ENCODE measurements at places on chromosomes 11 and 22.

DNA sequence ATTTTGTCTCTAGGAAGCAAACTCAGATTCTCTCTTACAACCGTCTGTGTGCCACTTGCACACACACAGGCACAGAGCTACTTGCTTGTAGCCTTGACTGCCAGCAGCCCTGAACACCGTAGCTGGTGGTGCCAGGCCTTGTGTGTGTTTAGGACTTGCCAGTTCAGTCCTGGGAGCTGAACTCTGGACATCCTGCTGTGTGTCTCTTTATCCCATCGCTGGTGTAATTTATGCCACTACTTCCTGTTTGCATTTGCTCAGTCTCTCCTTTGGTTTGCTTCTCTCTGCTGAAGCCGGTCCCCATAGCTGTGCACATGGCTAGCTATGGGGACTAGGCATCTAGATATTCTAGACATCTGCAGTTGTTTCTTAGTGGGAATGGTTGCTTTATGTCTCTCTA is 24.0 kb downstream of the MARK2 start:
- no peak for DNase-seq

- DNase-seq: no peak
Measured at GRCh38 chr22:22754268-22754657, 109.8 kb downstream of the GGTLC2 start.

DNA sequence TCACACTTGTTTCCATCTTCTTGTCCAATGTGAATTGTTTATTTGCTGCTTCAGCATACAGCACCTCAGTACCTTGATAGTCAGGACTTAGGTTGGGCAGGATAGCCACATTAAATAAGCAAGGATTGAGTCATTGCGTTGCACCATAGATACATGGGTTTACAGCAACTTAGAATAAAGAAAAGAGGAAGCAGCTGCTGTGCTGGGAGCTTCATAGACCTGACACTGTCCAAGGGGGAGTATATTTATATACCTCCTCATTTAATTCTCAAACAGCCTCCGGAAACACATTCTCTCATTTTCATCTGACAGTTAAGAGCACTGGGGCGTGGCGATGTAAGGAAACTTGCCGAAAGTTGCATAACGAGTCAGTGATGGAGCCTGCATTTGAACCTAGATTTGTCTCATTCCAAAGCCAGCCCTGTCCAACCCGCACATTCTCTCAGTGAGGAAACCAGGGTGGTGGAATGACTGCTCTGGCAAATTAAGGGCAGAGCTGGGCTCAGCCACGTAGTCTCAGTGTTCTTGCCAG is 42.2 kb downstream of the UBASH3B start:
- DNase-seq: peak; percentile 38

GRCh38 chr11:122863704-122864326 is 18.7 kb upstream of the JHY start:
- DNase-seq: peak; percentile 19

GRCh38 chr11:67545280-67545679 is 22.0 kb upstream of the CABP2 start:
- no peak for DNase-seq

GRCh38 chr11:134901542-134901941 is 489.5 kb upstream of the B3GAT1 start:
- DNase-seq: no peak

DNA sequence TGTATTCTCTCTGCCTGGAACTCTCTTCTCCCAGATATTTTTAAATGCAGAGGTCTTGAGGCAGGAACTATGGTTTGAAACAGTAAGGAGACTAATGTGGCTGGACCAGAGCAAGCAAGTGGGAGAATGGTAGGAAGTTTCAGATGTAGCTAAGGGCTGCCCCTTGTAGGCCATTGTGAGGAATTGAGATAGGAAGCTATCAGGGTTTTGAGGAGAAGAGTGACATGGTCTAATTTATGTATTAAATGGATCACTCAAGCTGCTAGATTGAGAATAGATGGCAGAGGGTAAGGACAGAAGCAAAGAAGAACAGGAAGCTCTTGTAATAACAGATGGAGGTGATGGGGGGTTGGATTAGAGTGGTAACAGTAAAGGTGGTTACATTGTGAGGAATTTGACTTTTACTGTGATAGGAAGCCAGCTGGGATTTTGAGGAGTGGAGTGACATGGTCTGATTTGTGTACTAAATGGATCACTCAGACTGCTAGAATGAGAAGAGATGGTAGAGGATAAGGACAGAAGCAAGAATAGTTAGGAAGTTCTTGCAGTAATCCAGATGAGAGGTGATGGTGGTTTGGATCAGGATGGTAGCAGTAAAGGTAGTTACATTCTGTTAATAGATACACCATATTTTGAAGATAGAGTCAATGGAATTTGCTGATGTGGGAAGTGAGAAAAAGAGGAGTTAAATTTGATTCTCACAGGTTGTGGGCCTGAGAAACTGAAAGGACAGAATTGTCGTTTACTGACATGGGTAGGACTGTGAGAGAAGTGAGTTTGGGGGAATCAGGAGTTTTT is 63.0 kb downstream of the HIPK3 start:
- DNase-seq: no peak

DNA sequence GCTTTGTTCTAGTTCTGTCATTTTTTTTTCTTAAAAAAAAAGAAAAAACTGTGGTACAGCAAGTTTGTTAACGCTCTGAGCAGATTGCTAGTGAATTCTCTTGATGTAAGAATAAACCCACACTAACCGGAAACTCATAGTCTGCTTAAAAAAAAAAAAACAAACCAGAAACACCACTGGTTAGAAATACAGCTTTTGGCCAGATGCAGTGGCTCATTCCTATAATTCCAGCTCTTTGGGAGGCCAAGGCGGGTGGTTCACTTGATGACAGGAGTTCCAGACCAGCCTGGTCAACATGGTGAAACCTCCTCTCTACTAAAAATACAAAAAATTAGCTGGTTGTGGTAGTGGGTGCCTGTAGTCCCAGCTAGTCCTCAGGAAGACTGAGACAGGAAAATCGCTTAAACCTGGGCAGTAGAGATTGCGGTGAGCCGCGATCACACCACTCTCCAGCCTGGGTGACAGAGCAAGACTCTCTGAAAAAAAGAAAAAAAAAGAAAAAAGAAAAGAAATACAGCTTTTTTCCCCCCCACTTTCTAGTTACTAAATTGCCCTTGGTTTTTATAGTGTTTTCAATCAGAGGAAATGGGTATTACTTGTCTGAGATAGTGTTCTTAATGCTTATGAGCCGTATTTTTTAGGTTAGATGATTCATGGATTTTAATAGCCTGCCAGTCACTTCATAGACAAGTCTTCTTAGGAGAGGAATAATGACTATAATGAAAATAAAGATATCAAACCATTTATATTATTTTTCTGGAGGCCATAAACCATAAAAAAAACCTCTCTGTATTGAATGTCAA is 222.8 kb downstream of the DDX10 start:
- no peak for DNase-seq

GRCh38 chr22:23696326-23696851 is 5.6 kb downstream of the RGL4 start:
- no peak for DNase-seq

GRCh38 chr22:30048681-30049080 is 31.6 kb upstream of the HORMAD2 start:
- no peak for DNase-seq

DNA sequence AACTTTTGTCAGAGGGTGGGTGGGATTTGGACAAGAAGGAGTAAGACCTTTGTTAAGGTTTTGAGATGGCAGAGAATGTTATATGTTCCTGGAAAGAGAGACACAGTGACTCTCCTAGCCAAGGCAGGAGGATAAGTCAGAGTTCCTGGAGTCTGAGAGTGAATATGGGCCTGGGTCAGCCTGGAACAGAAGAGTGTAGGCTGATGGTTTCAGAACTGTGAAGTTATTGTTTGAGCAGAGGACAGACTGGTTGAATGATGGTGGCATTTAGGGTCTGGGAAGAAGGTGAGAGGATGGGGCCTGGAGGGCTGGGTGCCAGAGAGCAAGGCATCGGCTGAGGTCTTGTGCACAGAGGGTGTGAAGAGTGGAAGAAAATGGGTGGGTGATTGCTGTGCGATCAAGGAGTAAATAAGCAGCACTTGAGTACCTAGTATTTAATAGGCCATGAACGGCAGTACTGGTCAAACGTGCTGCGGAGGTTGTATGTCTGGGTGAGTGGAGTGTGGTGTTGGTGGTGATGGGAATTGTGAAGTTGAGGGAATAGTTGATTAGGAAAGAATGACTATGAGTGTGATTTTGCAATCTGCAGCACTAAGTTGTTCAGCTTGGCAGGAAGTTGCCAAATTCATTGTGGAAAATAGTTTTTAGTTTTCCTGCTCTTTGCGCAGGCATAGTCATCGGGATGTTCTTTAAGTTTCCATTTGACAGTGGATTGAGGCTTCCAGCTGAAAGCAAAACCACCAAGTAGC is 1.8 kb downstream of the PANX1 start:
- DNase-seq: no peak

DNA sequence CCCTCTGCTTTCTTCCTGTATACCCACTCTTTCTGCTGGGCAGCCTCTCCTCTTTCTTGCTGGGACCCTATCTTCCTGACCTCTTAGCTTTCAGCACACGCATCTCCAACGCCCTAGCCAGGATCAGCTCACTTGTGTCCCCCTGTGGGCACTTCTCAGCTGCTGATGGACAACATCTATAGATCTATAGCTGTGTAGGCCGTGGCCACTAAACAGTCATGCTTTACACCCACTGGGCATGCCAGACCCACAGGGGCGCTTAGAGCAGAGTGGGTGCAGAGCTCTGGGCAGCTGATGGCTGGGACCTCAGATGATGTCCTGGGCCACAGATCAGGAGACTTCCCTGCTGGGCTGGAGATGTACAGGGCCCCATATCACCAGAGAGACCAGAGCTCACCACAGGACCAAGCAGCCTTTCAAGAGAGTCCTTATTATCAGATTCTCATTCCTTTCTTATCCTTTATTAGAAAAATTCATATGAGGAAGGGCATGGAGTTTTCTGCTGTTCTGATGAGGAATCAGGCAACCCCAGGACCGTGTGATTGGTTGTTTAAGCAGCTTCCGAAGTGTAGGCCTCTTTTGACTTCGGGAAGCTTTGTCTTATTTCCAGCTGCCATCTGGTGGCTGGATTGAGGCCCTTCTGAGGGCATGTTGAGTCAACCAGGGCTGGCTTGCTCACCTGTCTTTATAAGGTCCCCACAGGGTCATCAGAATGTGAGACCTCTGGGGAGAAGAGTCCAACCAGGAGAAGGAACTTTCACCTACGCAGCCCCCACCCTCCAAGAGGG is 60.5 kb downstream of the OSBP2 start:
- DNase-seq: peak; percentile 40

GRCh38 chr22:40764763-40765441 is 54.2 kb downstream of the SLC25A17 start:
- no peak for DNase-seq

- no peak for DNase-seq
Measured at GRCh38 chr22:32571761-32572160, 97.2 kb downstream of the FBXO7 start.

DNA sequence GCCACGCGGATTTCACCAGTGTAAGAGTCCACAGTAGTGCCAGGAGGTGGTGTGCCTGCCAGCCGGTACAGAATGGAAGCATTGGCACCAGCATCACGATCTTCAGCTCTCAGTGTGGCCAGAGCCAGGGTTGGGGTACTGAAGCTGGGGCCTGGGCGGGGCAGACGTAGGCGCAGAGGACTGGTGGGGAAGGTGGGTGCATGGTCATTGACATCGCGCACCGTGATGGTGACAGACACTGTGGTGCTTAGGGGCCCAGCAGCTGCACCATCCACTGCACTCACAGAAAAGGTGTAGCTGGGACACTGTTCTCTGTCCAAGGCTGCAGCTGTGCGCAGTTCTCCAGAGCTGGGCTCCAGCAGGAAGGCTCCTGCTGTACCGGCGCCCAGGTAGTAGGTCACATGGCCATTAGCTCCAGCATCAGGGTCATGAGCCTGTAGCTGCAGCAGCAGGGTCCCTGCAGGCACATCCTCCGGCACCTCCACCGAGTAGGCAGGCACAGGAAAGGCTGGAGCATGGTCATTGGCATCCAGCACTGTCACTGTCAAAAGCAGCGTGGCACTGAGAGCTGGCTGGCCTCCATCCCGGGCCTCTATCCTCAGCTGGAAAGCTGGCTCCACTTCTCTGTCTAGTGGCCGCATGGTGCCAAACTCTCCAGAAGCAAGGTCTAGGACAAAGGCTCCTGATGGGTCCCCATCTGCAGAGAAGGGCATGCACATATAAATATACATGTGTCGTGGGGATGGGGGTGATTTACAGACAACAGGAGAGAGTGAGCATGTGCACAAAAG is 7.9 kb upstream of the TPP1 start:
- DNase-seq: no peak

- peak; percentile 89 for DNase-seq
Measured at GRCh38 chr11:130534551-130534950, 86.1 kb downstream of the ADAMTS15 start.

Data from kidney glomerular epithelial cell (primary cell).